Naive thymus-derived CD4-positive, alpha-beta T cell (primary cell): ENCODE measurements at places on chromosomes 4 and X.

DNA sequence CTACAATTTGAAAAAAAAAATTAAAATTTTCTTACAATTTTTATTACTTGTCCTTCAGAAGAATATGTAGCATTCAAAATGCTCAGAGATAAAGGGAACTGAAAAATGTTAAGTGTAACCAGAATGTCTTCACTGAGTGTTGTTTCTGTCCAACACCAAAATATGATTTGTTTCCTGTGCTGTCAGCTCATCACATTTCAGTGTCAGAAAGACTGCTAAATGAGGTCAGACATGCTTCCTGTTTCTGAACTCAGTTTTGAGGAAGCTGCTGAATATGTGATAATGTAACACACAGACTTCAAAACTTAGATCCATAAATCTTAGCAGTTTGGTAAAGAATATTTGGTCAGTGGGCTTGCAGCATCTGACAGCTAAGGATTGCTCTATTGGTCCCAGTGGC is 1849.7 kb downstream of the PCDH7 start:
- DNase-seq = no peak

- DNase-seq = no peak
These were observed 109.7 kb upstream of the ARX start for GRCh38 chrX:25125483-25125882.

DNA sequence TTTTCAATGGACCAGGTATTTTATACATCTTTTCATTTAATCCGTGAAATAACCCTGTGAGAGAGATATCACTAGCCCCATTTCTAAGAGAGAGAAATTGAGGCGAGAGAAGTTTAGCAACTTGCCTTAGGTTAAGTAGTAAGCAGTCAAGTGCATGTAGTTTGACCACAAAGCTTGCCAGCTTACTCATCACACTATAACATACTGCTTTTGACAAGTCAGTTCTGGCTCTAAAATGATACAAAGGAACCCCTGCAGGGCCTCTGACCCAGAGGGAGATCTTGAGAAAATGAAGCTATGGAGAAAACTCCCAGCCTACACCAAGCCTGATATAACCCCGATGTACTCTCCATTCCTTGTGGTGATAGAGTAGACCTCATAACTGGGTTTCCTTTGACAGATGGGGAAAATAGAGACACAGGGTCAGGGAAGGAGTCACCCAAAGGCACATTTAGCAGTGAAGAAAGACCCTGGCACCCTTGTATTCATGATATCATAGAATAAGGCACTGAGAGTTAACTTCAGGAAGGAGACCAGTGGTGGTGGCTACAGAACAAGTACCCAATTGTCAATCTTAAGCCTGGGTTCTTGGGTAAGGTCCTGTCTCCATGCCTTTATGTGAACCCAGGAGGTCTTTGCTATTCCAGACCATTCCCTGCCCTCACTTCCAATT is 60.2 kb upstream of the MSN start:
- no peak for DNase-seq

- DNase-seq = no peak
These were observed 62.9 kb downstream of the LRP2BP start for GRCh38 chr4:185332575-185333464.

DNA sequence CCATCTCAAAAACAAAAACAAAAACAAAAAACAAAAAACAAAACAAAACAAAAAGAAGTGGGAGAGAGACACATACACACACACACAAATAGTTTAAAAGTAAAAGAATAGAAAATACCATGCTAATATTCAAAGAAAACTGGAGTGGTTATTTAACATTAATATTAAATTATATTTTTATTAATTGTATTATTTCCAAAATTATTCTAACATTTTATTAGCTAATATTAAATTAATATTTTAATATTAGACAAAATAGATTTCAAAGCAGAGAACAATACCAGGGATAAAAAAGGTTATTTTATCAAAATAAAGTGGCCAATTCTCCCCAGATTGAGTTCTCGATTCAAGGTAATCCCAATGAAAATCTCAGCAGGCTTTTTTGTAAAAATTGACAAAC is 90.9 kb downstream of the NAT8L start:
- no peak for DNase-seq

GRCh38 chr4:15110120-15110571 is 107.9 kb downstream of the CPEB2 start:
- no peak for DNase-seq

- no peak for DNase-seq
These were observed 48.4 kb downstream of the PTTG2 start for GRCh38 chr4:38008571-38009021.

DNA sequence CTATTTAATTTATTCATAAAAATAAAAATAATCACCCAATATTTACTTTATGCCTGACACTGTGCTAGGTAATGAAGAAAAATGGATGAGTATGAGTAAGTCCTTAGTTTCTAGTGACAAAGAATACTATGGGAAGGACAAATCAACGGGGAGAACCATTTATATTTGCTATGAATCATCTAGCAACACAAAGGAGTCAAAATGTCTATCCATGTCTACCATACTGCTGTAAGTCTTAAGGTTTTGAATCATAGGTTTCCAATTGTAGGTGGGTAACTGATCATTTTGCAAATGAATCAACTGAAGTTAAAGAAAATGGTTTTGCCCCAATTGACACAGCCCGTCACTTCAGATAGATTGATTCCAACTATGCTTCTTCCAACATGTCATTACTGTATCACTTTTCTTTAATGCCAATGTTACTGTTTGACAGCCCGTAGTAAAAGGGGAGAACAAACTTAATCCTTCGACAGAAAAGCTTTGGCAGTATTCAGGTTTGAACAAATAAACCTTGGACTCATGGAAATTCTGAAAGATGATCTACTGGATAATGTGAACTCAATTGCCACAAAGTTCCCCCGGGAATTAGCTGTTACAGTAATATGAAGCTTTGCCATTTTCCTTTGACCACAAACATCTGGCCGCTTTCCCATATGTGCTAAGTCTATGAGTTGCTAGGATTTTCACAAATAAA is 3.2 kb downstream of the TDO2 start:
- no peak for DNase-seq

GRCh38 chrX:140712413-140713173 is 3.0 kb downstream of the LINC00632 start:
- no peak for DNase-seq

GRCh38 chr4:146124023-146124680 is 51.4 kb upstream of the LSM6 start:
- no peak for DNase-seq

DNA sequence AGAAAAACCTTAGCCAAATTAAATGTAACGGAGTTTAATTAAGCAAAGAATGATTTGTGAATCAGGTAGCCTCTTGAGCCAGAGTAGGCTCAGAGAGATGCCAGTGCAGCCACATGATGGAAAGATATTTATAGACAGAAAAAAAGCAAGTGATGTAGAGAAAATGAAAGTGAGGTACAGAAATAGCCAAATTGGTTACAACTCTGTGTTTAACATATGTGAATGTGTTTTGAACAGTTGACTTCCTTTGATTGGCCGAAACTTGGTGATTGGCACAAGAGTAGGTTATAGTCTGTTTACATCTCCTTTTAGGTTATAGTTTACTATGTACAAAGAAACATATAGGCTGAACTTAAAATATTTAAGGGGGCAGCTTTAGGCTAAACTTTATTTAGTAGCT is 459.9 kb upstream of the BOD1L1 start:
- DNase-seq = no peak

DNA sequence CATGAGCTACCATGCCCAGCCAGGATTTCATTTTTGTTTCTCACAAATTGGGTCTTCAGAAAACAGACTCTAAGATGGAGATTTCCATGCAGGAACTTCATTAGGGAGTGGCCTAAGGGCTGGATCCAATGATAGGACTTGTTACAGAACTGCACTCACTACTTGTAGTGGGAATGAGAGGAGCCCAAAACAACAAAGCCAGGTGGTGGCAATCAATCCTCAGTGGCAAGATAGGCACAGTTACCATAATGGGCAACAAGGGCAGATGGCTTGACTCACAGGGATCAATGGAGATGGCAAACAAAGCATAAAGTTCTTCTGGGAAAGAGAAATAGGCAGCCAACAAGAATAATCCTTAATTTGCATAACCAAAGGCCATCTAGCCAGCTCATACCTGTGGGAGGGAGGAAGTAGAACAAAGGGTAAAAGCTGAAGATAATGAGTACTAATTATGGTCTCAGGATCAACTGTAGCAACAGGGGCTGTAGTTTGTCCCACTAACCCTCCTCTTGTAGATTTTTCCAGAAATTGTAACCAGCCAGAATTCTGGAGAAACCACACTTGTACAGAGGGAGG is 72.8 kb upstream of the MAPK10 start:
- no peak for DNase-seq

- DNase-seq = no peak
These were observed 99.5 kb upstream of the BLTP1 start for GRCh38 chr4:122052677-122053076.

DNA sequence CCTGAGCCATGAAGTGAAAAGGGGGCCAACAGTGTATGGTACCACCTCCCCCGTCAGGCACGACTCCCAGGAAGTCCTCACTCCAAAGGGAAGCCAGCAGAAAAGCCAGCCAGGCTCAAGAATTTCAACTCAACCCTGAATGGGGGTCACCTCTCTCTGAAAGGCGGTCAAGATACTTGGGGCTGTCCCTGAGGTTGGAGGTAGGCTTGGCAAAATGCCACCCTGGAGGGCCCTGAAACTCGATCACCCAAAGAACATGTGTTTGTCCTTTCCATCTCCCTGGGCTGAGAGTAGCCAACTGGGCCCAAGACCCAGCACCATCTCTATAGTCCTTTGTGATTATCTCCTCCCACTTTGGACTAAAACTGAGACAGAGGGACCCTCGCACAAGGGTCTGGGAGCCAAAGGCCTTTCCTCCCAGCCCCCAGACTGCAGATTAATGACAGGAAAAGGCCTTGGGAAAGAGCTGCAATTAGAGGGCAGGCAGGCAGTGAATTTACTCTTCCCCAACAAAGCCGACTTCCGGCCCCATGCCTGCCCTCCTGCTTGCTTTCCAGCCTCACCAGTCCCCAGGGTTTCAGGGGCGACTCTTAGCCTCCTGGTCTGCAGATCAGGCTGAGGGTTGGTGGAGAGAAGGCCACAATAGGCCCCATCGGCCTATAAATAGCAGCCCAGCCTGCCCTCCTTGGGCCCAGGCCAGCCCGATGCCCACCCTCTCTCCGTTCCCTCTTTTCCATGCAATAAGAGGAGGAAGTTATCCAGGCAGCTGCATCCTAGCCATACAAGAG is 5.6 kb downstream of the SASH3 start:
- DNase-seq = no peak

GRCh38 chrX:5857232-5857631 is 371.4 kb downstream of the NLGN4X start:
- no peak for DNase-seq

DNA sequence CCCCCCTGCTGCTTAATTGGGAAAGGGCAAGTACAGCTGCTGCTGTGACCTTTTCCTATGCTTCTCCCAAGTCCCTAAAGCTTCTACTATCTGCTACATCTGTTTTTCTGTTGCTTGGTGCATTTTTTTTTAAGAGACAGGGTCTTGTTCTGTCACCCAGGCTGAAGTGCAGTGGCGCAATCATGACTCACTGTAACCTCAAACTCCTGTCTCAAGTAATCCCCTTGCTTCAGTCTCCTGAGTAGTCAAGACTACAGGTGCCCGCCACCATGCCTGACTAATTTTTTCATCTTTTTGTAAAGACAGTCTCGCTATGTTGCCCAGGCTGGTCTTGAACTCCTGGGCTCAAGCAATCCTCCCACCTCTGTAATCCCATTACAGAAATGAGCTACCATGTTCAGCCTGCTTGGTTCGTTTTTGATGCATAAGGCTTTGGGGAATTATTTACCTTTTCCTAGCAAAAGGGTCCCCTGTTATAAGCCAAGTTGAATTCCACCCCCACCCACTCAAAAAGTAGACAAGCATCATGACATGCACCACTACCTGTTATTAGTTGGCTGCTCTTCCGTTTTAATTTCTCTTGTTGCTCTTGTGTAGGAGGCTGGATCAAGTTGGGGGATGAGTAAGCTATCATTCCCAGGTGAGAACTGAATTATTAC is 39.6 kb downstream of the DGKK start:
- DNase-seq = no peak

DNA sequence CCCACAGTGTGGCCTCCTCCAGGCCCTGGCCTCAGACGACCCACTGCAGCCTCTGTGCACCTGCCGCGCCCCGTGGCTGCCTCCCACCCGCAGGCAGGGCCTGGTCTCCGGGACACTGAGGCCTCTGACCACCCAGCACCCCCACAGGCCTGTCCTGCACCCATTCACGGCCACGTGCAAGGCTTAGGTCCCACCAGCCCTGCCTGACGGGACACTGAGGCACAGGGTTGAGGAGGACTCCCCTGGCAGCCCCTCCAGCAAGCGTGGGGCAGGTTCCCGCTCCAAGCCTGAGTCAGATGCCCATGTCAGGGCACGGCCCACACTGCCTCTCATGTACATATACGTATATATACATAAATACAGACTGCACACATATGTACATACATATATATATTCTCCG is 23.5 kb downstream of the NELFA start:
- DNase-seq = no peak

GRCh38 chr4:30717208-30718020 is 2.8 kb upstream of the PCDH7 start:
- DNase-seq = no peak

- no peak for DNase-seq
These were observed 5.8 kb upstream of the ATP1B4 start for GRCh38 chrX:120356084-120356483.

DNA sequence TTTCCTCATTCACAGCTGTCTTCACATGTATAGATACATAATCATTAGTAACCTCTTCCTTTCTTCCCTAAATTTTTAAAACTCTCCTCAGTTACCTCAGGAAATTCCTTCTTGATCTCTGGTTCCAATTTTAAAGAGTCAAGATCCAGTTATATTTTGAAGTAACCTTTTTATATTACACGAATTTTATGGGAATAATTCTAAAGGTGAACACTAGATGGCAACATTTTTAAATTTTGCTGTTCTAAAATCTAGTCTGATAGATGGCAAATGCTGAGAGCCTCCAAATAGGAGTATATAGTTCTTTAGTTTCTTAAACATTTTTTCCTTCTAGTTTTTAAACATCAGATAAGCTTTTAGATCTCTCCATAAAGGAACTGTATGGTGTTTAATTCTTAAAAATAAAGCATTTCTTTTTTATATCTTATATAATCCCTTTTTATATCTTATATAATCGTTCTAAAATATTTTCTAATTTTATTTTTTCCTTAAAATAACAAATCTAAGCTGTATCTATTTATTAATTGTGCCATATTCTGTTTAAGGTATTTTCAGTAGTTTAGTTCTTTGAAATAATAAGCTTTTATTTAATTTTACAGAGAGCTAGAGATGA is 37.9 kb upstream of the PAPSS1 start:
- peak; percentile 34 for DNase-seq

DNA sequence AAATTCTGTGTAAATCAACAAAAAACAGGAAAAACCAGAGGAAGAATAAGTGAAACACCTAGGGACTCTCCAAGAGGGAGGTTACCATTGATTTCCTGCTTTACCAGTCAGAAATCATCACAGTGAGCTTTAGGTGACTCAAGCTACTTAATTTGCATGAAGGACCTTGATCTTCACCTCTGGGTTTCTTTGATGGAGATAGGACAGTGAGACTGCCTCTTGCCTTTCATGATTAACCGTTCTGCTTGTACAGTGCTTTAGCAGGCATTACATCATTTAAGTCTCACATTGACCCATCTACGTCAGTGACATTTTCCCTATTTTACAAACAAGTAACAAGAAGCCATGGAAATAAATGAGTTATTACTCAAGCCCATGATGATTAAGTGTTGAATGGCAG is 3.4 kb upstream of the GK start:
- DNase-seq = peak; percentile 13
